Substantia nigra (tissue), 51 donors: ENCODE measurements at places on chromosomes 16 and 17.

DNA sequence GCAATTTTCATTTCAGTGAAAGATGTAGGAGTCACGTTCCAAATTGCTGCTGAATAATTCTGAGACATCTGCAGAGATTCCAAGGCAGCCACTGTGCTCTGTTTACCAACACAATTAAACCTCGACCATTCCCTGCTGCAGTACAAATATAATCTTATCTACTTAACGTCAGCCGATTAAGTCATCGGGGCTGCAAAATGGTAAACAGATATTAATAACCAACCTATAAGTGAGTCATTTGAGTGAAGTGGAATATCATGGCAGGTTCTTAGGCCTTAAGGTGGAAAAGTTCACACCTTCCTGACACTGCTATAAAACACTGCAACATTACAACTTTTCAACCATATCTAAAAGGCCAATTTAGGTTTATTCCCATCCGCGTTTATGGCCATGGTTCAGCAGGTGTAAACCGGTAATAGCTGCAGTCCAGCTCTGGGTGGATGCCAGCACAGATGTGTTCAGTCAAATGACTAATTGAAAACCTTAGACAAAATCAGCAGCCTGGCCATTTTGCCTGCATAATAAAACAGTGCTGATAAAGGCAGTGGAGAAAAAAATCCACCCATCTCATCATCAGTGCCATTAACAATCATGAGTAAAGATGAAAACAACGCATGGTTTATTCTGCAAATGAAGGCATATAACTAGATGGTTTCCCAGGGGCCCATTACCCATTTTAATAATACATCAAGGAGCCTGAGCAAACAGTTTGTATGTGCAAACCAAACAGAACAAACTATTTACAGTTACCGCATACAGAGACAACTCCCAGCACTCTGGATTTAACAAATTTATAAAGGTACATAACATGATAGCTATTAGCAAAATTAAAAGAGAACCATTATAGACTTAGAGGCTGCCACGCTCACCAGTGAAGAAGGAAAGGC is 202.9 kb upstream of the IRX3 start:
- no peak for DNase-seq

- no peak for DNase-seq
These were observed 32.8 kb downstream of the CCL4 start for GRCh38 chr17:36136439-36136838.

DNA sequence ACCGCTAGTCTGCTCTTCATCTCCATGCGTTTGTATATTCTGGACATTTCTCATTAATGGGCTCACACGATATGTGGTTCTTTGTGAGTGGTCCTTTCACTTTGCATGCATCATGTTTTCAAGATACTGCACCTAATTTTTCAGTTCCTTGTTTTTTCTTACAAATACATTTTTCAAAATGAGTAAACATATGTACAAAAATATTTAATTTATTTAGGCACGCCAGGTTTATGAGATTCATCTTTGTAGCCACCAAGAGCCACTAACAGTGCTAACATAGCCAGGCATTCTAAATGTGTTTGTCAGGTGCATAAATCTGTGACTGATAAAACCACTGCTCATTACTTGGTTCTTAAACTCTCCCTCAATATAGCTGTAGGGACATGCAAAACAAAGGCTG is 375.3 kb downstream of the WWOX start:
- DNase-seq = no peak

GRCh38 chr16:58615280-58615679 is 14.3 kb downstream of the CNOT1 start:
- DNase-seq = no peak

DNA sequence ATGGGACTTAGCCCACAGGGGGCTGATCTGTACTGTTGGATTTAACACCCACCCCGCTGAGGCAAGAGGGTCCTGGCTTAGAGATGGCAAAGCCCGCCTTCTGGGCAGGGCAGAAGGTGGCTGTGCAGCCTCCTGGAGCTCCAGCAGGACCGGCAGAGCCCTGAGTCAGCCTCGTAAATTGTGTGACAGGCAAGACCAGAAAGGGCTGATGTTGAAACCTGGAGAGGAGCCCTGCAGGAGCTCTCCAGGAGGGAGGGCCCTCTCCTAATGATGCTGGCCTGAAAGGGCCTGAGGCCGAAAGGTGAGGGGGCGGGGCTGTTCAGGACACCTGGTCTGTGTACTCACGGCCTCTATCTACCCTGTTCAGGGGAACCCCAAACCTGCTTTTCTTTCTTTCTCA is 22.5 kb upstream of the MYO15B start:
- no peak for DNase-seq

DNA sequence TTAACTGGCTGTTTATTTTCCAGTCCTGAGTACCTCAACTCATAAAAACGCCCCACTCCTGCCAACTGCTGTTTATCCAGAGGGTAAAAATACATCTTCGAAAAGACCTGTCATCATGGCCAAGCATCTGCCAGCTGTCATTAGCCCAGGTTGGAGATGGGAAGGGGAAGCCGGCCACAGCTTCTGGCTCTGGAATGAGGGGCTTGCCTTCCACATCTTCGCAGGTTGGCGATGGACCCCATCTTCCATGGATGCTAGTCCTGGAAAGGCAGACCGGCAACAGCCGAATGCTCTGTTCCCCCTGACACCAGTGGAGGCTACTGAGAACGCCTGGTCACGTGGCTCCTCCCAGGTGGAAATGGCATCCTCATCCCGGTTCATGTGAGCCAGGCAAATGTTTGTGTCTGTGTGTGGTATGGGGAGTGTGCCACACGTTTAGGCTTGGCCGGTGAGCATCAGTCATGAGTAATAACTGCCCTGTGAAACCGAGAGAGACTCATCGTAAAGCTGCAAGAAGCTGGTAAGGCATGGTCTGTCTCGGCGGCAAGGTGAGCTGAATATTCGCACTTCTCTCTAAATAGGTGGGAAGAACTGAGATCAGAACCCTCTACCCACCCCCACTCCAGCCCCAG is 420 bp upstream of the KRTAP17-1 start:
- DNase-seq = no peak

GRCh38 chr16:49009204-49009603 is 272.4 kb downstream of the CBLN1 start:
- no peak for DNase-seq

DNA sequence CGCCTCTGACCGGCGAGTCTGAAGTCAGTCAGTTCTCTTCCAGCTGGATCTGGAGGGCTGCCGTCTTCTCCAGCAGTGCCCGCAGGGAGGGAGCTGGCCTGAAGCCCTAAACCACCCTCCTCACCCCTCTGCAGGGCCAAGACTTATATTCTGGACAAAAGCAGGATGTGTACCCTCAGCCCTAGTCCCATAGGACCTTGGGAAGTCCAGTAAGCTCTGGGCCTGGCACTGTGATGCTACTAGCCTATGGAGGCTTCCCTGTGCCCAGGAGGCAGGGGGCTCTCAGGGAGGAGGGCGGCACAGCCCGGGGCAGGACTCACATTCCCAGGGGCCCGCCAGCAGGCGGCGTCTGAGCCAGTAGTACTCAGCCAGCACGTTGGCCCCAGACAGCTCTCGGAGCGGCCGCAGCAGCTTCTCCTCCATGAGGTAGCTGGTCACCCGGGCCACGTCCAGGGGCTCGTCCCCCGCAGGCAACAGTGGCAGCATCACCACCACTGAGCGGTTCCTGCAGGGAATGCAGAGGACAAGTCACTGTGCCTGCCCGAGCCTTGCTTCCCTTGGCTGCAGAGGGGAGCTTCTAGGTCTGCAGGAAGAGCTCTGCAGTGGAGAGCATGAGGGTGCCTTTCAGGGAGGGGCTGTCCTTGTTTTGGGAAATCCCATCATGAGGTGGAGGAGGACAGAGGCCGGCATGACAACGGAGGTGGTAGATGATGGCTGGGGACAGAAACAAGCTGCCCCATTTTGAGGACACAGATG is 41.7 kb downstream of the RMI2 start:
- DNase-seq = no peak

- no peak for DNase-seq
These were observed 8.6 kb downstream of the ESRP2 start for GRCh38 chr16:68227183-68227793.

- DNase-seq = no peak
These were observed 266 bp downstream of the FMNL1 start for GRCh38 chr17:45222014-45222288.

DNA sequence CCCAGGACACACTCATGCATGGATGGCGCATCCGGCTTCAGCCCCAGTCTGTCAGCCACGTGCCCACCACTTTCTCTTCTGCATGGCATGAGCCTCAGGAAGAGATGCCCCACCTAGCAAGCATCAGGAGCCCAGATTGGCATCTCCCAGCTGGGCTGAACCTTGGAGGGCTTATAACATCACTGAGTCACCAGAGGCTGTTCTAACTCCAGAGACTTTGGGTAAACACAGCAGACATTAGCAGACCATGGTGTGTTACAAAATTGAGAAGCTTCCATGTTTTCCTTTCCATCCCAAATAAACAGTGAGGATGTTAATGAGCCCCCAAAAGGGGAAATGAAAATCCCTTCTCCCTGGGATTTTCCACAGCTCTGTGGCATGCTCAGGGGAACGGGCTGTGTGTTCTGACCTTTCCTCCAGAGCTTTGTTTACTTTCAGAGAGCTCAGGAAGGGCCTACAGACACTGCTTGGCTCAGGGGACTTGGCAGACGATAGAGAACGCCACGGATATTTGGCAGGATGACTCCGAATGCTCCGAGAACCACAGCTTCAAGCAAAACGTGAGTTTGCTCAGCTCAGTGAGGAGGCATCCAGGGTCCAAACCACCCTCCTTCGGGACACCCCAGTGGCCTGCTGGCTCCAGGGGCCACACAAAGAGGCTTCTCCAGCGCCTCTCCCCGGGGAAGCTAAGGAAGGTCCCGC is 16.5 kb downstream of the GLP2R start:
- DNase-seq = peak; percentile 6

GRCh38 chr17:65058146-65058545 is 1.6 kb upstream of the GNA13 start:
- no peak for DNase-seq

DNA sequence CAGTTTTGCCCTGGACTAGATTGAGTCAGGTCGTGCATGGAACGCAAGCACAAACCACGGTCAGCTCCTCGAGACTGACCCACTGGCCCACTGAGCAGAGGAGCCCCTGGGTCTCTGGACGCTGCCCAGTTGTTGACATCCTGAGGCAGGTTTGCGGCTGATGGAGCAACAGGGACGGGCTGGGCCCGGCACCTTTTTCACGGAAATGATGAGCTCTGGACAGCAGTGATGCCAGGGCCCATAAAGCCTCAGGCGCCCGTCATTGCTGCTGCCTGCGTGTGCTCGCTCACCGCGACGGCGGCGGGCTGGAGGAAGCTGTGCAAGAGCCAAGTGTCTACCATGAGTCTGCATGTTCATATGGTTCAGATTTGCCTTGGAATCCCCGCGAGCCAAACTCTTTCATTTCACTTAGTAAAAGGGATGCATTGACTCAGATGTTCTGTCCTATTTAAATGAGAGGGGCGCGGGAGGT is 30.8 kb upstream of the CRISPLD2 start:
- DNase-seq = no peak

GRCh38 chr16:47037396-47037745 is 63.9 kb upstream of the DNAJA2 start:
- DNase-seq = peak; percentile 71

- DNase-seq = no peak
These were observed 622.1 kb upstream of the CDH5 start for GRCh38 chr16:65744401-65744800.

DNA sequence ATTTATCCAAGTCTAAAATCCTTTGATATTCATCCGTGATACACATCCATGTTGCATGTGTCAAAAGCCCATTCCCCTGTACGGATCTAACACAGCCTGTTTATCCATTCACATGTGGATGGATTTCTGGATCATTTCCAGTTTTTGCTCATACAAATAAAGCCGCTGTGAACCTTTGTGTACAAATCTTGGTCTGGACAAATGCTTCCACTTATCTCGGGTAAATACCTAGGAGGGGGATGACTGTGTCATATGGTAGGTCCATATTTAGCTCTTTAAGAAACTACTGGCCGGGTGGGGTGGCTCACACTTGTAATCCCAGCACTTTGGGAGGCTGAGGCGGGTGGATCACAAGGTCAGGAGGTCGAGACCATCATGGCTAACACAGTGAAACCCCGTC is 6.3 kb upstream of the TBCD start:
- no peak for DNase-seq

GRCh38 chr17:48909783-48910182 is 1.6 kb downstream of the UBE2Z start:
- DNase-seq = no peak

GRCh38 chr16:87499189-87499486 is 6.3 kb upstream of the ZCCHC14 start:
- no peak for DNase-seq

DNA sequence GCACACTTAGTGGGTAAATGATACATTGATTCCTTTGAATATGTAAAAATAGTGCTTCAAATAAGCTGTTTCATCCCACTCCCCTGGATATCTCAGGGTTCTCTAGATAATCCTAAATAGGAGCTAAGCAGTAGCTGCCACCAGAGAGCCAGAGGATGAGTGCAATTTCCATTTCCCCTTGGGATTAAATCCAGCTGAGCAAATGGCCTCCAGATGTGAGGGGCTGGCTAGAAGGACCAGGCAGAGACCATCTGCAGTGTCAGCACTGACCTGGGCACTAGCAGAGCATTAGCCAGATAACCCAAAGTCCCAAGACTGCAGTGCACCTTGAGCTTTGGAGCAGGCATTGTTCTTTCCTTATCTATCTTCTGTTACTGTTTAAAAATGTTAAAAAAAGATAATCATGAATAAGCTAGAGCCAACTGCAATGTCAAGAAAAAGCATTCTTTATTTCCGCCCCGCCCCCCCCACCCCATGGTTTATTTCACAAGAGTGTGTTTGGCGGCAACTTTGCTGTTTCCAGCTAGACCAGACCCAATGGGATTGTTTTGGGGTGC is 19.5 kb downstream of the GPR179 start:
- no peak for DNase-seq
